ENCODE measurements at places on chromosomes 5 and 9. TPM values are rescaled to one million over a fixed set of nuclear protein-coding genes. Genes with fewer than 3 reads are reported as not detected.

The GKAP1 gene
- total RNA-seq, result 0.51 TPM

The HTR4 gene
- total RNA-seq, result not detected

The AGXT2 gene
- not detected for total RNA-seq

The GFI1B gene
- total RNA-seq, result not detected

The NMUR2 gene
- total RNA-seq, result 0.16 TPM

The NXNL2 gene
- 11.8 TPM for total RNA-seq

The IFNA13 gene
- not detected for total RNA-seq

The SPATA31E1 gene
- total RNA-seq, result not detected

The DBH gene
- not detected for total RNA-seq

The CTXN3 gene
- not detected for total RNA-seq

The FAM240B gene
- total RNA-seq, result 0.13 TPM

The GGTA1 gene
- not detected for total RNA-seq

The SLC25A2 gene
- total RNA-seq, result not detected

The ADAMTS19 gene
- total RNA-seq, result 0.13 TPM

The SPINK6 gene
- total RNA-seq, result not detected

The PCBD2 gene
- total RNA-seq, result 6.2 TPM

The TEX53 gene
- total RNA-seq, result not detected

All from mesangial cell (primary cell).